ENCODE measurements at places on chromosomes 7 and 10.
A peak's percentile ranks its signal among the peaks of the same experiment; 100 is the strongest.

DNA sequence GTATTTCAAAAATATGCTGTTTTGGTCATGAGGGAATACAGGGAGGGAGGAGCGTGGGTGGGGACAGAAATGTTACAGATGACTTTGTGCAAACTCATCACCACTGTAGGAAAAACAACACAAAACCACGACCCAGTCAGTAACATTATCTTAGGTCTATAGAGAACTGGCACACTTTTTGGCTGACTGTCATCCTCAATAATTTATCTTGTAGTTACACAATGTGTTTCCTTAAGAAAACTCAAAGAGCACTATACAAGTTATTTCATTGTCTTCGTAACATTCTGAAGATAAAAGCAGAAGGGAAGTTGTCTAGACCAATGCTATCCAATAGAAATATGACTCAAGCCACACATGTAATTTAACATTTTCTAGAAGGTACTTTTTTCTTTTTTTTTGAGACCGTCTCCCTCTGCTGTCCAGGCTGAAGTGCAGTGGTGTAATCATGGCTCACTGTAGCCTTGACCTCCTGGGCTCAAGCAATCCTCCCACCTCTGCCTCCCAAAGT lies 16.9 kb upstream of the CDK14 start:
- no peak for DNase-seq

- no peak for DNase-seq
These were observed 34.7 kb upstream of the SHH start for GRCh38 chr7:155846936-155847335.

DNA sequence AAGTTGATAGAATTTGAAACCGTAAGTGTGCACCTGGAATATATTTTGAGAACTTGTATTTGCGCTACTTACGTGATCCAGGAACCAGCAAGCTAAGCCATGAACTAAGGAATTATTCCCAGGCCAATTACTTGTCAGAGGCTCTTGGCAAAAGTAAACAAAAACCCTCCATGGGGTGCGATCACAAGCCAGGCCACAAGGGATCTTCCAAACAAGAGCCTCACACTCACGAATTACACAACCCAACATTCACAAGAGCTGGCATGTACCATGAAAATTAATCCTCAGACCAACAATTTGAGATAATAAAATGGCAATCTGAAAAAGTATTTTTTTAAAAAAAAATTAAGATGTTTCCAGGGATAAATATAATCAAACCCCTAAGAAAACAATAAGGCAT lies 467.0 kb upstream of the AKR1E2 start:
- DNase-seq: no peak

GRCh38 chr10:79142064-79142491 lies 73.3 kb downstream of the ZMIZ1 start:
- DNase-seq: no peak

DNA sequence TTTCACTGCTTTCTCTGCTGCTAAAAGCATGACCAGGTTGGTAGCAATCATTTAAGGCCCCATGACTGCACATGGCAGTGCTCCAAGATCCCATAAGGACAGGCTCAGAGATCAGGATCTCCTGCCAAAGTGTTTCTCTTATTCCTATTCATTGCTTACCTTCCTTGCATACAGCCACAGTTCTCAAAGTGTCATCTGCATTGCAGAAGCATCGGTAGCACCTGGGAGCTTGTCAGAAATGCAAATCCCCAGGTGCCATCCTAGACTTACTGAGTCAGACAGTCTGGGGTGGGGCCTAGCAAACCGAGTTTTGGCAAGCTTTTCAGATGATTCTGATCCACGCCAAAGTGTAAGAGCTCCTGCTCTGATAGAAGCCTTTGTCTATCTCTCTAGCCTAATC lies 489.0 kb upstream of the AUTS2 start:
- no peak for DNase-seq

GRCh38 chr10:84541289-84541637 lies 212.9 kb downstream of the CCSER2 start:
- DNase-seq: no peak

DNA sequence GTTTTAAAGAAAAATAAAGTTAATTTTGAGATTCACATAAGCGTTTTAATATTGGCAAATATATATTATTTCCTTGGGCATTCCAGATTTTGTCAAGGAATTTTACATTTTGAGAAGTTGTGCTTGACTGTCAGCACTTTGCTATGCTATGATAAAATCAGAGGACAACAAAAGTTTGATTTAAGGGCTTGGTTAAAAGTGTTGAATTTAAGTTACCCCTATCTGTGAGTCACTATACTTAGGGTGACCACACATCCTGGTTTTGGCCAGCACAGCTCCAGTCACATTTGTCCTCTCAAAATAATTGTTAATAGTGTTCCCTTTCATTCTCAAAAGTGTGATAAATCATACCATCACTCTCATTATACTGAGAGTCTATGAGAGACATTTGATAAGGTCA lies 34.2 kb upstream of the ANK3 start:
- DNase-seq: no peak

GRCh38 chr10:43348511-43349312 lies 22.7 kb upstream of the FXYD4 start:
- DNase-seq: peak; percentile 94

DNA sequence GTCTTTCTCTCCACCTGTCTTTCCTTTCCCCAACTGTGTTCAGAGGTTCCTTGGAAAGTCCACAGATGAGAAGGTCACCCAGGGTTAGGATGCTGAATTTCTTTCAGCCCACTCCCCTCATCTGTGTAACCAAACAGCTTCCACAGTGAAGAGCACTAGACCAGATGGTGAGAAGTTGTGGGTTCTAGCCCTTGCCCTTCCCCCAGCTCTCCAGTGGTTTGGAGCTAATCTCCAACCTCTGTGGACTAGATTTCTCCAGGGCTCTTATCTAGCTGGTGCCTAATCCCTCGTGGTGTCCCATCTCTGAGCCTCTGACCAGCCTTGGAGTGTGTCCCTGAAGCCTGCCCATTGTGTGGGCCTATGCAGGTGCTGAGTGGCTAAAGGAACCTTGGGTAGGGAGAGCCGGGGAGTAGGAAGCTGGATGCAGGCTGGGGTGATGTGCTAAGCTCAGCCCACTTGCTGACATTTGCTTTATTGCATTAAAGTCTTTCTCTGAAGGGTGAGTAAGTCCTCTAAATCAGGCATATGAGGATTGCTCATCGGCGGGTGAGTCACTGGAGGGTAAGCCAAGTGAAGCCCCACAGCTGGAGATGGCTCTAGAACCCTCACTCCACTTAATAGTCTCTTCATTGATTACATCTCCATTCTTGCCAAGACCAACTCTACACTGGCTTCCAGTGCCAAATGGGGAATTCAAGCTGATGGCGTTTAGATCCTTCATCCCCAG lies 14.9 kb downstream of the DUSP5 start:
- DNase-seq: peak; percentile 58

DNA sequence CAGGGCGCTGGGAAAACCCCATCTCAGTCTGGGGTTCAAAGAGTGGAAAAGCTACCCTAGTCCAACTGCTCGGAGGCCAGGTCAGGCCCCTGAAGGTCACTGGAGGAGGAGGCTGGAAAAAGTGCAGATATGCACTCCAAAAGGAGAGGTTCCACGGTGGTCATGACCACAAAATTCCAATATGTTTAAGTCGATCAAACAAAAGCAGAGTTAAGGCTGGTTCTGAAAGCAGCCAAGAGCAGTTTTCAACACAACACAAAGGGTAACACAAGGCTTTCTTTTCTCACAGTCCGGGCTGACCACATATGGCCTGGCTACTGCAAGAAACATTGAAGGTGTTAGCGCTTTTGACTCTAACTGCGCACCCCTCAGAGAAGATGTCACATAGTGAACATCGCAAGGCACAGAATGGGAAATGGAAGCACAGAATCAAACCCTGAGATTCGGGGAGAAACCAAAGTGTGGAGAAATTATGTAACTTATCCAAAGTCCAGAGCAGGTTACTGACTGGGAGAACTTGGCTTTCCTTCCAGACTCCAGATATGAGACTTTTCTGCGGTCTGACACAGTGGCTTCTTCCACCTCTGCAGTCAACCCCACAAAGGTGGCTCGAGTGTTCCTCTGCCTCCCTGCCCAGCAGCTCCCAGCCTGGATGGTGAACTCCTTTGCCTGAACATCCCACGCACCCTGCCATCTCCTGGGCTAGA lies 1.3 kb upstream of the GRB10 start:
- DNase-seq: no peak

DNA sequence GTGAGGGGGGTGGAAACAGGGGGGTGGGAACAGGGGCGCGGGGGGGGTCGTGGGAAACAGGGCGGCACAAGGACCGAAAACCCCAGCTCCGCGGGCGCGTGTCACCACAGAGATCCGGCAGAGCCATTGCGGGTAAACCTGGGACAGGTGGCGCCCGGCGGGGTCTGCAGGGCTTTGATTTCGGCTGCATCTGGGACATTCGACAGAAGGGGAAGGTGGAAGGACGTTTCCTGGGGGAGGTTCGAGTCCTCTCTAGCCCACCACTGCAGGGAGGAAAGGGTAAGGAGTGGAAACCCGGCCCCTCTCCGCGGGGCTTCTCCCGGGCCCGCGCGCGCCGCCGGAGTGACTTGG lies 7.5 kb downstream of the NKX2-3 start:
- DNase-seq: no peak

- no peak for DNase-seq
These were observed 117.9 kb upstream of the COL1A2 start for GRCh38 chr7:94276795-94277194.

Measured in CD4-positive, alpha-beta T cell (primary cell).